ENCODE measurements at places on chromosomes 13 and 19.
A peak's percentile ranks its signal among the peaks of the same experiment; 100 is the strongest.

GRCh38 chr13:99542788-99543406, 41.6 kb downstream of the TM9SF2 start:
- DNase-seq = no peak

DNA sequence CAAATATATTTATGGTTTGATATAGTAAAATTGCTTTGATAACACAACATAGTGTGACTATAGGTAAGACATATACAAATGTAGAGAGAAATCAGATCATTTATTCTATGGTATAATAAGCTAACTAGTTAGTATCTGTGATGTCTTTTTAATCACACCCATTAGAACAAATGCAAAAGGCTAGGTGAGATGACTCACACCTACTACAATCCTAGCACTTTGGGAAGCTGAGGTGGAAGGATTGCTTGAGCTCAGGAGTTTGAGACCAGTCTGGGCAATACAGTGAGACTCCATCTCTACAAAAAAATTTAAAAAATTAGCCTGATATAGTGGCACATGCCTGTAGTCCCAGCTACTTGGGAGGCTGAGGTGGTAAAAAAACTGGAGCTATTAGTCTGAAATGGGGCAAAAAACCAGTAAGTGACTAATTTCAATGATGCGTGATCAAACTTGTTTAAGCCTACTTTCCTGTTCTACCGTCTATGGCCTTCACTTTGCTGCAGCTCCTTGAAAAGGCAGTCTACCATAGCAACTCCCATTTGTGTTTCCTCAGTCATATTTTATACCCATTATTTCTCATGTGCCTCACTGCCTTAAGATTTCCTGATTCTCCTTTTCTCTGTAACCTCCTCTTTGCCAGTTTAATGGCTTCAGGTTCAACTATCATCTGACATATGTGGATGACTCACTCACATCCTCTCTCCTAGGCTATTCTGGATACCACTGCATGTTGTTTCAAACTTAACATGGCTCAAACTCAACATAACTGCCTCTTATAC, 12.5 kb downstream of the ALG5 start:
- DNase-seq = peak; percentile 46

GRCh38 chr19:7718668-7719067, 13.2 kb downstream of the CLEC4G start:
- DNase-seq = no peak

DNA sequence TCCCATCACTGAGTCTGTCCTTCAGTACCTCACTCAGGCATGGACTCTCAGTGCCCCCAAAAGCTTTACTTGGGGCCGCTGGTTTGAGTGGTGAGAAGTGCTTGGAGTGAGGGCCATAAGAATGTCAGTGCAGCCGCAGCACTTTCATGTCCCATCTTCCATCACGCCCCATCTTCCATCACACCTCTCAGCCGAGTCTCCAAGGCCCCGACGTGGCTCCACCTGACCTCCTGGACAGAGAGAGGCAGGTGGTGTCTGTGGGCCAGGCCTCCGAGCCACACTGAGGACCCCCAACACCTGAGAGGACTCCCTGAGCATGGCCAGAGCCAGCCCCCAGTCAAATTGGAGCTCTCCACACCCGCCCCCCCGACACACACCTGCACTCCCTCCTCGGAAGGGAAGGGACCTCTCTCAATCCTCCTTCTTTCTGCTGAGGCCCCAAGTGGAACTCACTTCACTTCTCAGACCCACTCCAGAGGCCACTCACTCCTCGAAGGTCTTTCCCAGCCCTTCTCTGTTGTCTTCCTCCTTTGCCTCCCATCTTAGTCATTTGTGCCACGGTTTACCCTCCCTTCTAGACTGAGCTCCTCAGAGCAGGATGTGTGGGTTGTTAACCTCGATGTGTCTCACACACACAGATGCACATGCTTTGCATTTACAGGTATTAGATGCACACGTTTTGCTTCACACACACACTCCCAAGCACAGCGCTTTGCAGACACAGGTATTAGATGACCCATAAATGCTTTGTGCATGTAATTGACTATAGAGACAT, 65.7 kb upstream of the ATP12A start:
- no peak for DNase-seq

- DNase-seq = no peak
Measured at GRCh38 chr19:1288833-1289685, 3.4 kb downstream of the EFNA2 start.

DNA sequence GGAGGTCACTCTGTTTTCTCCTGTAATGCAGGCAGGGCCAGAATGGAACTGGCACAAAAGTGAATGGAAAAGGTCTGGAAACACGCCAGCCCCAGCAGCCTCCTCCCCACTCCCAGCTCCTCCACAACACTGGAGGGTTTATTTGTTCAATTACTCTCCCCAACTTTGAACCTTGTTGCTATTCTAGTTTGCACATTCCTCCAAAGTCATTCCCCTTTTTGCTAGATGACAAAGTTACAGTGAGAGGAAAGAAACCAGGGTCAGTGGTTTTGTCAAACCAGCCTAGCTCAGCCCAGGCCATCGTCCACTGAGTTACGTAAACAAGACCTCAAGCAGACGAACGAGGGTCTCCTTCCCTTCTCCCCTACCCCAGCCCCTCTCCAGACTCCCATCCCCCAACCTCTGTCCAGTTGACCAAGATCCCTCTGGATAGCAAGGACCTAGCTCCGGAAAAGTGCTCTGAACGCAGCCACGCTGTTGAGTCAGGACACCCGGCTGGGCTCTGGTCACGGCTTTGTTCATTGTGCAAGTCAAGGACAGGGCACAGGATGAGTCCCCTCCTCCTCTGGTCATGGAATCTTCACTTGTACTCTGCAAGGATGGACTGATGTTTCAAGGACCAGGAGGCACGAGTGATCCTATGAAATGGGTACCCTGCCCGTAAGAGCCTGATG, 180.0 kb downstream of the USP12 start:
- no peak for DNase-seq

DNA sequence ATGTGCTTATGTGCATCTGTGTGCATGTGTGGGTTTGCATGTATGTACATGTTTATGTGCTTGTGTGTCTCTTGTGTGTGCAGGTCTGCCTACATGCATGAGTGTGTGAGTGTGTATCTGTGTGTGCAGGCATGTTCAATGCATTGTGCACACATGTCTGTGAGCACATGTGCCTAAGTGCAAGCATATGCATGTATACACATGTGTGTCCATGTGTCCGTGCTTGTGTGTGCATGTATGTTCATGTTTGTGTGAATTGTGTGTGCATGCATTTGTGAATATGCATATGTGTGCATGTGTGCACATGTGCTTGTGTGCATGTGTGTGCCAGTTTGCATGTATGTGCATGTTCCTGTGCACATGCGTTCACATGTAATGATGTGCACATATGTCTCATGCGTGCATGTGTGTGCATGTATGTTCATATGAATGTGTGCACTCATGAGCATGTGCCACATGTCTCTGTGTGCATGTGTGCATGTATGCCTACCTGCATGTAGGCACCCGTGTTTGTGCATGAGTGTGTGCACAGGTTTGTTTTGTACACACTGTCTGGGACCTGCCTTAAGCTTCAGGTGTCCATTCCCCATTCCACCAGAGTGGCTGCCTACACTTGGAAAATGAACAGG, 32.1 kb upstream of the PTPRS start:
- no peak for DNase-seq

DNA sequence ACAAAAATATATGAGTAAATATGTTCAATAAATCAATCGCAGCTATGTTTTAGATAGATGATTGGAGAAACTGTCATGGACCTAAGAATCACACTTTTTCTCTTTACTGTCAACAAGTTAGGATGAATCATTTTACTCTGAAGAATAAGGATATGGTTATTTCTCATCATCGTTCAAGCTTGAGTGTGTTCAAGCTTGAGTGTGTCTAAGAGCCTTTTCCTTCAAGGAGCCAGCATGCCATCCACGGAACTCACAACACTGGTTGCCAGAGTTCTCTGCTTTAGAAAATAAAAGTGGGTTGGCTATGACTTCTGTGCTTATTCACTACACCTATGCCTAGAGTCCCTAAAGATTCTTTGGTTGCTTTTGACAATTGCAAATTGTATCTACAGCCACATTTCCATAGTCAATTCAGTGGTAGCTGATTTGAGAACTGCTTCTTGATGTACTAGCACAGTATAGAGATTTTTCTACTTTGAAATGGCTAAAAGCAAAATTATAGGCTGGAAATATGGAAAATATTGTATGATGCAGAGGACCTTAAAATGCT, 58.1 kb upstream of the SCEL start:
- no peak for DNase-seq

- no peak for DNase-seq
Measured at GRCh38 chr19:27794494-27795042, 1418.4 kb downstream of the UQCRFS1 start.

- DNase-seq = no peak
Measured at GRCh38 chr19:42189133-42189532, 28.3 kb downstream of the DEDD2 start.

- no peak for DNase-seq
Measured at GRCh38 chr19:55390461-55390880, 4.7 kb downstream of the RPL28 start.

DNA sequence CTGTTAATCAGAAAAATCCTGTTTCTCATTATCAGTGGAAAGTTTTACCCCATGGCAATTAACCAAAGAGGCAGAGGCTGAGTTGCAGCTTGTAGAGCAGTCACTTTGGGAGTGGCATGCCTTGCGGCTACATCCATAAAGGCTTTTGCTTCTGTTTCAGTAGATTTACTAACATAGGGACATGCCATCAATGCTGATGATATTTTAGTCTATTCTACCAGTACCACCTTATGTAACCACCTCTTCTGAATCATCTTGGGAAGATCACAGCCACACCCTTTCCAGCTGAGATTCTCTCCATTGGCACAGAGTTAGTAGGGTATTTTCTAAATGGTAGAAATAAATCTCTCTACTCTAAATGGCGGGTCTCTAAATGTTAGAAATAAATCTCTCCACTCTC, 37.5 kb downstream of the POSTN start:
- no peak for DNase-seq

GRCh38 chr13:91331047-91331915, 16.2 kb upstream of the MIR17HG start:
- no peak for DNase-seq

GRCh38 chr19:41479757-41480191, 36.8 kb downstream of the ERICH4 start:
- no peak for DNase-seq

GRCh38 chr13:21796775-21797514, 126.1 kb downstream of the FGF9 start:
- no peak for DNase-seq

DNA sequence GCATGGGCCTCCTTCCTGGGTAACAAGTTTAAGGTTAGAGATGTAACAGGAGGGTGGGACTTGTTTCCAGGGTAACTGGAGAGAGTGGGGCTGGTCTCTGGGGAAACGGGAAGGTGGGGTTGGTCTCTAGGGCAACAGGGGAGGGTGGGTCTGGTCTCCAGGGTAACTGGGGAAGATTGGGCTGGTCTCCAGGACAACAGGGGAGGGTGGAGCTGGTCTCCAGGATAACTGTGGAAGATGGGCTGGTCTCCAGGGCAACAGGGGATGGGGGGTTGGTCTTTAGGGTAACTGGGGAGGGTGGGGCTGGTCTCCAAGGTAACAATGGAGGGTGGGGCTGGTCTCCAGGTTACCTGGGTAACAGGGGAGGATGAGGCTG, 36.5 kb downstream of the SPTBN4 start:
- DNase-seq = no peak

DNA sequence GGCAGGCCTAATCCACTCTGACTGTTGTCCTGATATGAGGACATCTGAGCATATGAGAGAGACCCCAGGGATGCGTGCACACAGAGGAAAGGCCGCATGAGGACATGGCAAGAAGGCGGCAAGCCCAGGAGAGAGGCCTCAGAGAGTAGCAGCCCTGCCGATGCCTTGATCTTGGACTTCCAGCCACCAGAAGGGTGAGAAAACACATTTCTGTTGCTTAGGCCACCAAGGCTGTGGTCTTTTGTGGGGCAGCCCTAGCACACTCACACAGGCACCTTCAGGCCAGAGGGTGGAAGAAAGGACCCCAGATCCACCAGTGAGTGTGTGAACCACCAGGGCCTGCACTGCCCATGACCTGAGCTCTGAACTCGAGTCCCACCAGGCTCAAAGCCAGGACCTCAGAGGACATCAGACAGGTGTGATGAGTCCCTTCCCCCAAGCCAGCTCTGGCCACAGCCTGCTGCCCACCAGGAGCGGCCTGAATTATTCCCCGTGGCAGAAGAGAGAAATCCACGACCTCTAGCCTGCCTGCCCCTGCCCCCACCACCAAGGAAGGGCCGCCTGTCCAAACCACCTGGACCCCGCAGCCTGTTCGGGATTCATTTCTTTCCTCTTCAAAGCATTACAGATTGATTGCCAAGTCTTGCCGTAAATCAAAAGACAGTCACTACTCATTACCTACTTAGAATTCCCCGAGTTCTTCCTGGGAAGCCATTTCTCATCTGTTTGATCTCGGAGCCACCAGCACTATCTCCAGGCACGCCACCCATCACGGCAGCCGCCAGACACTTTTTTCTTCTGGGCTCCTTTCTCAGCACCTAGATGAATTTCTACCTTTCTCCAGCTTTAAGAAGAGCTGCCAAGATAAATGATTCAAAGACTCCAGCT, 72.2 kb downstream of the CEBPG start:
- no peak for DNase-seq

GRCh38 chr13:44906713-44907112, 82.6 kb downstream of the NUFIP1 start:
- DNase-seq = no peak

- DNase-seq = no peak
Measured at GRCh38 chr19:5136073-5136855, 167.4 kb downstream of the KDM4B start.

- DNase-seq = no peak
Measured at GRCh38 chr13:59962343-59962742, 201.4 kb downstream of the DIAPH3 start.

DNA sequence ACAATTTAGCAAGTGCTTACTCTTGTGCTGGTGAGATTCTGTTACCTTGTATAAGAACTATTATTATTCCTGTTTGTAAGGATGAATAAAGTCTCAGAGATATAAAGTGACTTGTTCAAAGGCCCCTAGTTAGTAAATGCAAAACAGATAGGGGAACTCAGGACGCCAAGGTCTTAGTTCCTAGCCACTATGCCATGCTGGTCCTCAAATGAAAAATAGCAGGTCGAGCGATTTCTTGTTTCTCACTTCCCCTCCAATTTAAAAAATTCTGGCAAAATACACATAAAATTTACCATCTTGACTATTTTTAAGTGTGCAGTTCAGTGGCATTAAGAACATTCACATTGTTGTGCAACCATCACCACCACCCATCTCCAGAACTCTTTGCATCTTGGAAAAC, 1.1 kb downstream of the TECR start:
- no peak for DNase-seq

- no peak for DNase-seq
Measured at GRCh38 chr19:402786-403185, 6.2 kb downstream of the C2CD4C start.

All from RWPE1 (cell line).